ENCODE measurements at places on chromosomes 12 and 14.

DNA sequence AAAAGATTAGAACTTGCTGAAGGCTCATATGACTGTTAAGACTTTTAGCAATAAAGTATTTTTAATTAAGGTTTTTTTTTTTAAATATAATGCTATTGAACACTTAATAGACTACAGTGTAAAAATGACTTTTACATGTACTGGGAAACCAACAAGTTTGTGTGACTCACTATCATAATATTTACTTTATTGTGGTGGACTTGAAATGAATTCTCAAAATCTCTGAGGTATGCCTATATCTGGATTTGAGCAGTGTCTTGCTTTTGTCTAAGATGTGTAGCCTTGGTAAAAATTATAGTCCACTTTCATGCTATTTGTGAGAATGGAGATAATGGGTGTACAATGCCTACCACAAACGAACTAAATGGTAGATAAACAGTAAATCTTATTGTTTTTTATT, 33.9 kb upstream of the NAV3 start:
- no peak for DNase-seq

GRCh38 chr12:130916241-130916911, 37.3 kb upstream of the ADGRD1 start:
- peak; percentile 29 for DNase-seq

- no peak for DNase-seq
Measured at GRCh38 chr12:120787889-120788288, 62.3 kb downstream of the ACADS start.

- no peak for DNase-seq
Measured at GRCh38 chr14:77390188-77390587, 13.0 kb downstream of the SAMD15 start.

DNA sequence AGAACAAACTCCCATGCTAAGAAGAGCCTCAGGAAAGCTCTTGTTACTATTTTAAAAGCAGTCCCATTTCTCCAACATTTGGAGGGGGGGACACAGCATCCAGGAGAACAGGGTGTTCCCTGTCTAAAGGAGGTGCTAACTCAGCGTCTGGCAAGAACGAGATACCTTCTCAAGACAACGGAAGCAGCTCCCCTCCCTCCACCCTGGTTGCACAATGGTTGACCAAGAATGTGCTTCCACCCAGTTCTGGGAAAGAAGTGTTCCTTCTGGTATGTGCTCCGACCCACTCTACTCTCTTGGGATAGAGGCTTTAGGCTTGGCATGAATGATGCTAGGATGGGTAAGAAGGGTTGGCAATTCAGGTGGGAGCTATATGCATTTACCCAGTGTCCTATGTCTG, 1.5 kb upstream of the KRT6A start:
- DNase-seq = no peak

DNA sequence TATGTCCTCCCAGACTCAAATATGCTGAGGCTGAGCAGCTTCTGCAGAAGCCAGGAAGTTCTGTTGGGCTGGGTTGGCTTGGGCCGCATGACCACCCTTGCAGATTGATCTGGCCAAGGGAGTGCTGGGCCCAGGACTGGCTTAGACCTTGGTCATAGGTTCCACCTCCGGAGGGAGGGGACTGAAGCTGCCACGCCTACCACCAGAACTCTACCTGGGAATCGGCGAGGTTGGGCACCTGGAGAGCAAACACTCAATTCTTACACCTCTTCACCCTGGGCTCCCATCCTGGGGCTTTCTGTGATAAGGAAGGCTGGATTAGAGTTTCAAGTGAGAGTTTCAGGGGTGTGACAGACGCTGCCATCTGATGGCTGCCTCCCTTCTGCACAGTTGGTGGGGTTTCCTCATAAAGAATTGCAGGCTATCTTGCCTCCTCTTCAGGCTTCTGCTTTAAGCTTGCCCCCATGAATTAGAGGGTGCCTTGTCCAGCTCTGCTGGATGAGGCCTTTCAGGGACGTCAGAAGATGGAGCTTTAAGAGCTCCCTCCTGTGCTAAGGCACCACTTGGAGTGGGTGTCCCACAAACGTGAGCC, 5.8 kb downstream of the SLC24A4 start:
- no peak for DNase-seq

DNA sequence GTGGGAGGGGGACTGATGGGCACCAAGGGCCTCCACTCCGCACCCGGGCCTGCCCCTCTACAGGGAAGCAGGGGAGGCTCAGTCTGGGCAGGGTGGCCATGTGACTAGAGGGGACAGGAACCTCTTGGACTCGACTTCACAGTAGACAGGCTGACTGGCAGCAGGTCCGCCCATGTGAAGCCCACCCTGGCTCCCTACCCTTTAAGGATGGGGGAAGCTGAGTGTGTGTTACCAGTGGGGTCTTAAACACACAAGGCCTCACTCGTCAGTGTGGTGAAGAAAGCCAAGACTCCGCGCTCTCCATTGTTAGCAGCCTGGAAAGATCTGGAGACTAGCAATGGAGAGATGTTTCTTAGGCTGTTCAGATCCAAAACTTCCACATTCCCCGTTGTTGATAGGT, 52.4 kb downstream of the ANAPC7 start:
- no peak for DNase-seq

DNA sequence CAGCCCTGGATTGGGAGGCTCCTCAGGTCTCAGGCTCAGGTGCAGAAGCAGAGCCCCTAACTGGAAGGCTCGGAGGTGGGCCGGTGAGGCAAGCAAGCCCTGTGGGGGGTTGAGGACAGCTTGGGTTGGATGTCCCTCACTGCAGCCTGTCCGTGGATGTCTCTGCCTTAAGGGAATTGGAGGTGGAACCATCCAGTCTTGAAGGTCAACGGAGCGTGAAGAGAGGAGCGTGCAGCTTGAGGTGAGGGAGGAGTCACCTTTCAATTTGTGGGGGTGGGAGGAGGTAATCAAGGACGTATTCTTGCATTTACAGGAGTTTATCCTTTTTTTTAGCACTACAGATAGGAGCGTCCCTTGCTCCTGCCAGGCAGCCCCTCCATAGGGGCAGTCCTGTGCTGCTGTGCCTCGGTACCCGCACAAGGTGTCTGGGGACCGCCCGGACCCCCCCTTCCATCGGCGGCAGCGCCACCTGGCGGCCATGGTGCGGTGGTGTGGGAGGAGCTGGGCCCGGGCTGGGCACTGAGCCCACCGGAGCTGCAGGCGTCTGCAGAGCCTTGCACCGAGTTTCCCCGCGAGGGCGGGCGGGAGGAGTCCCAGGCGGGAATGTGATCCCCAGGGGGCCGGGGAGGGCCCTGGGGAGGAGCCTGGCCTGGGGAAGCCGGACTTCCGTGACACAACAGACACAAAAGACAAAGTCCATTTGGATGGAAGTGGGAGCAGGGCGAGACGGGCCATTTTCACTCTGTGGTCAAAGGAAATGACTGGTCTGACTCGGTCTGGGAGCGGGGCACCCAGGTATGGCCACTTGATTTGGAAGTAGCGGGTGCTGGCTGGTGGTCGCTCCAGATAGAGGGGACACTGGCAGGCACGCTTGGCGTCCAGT, 864 bp downstream of the DNAJC22 start:
- DNase-seq = peak; percentile 83

- DNase-seq = no peak
Measured at GRCh38 chr14:25909045-25909747, 688.6 kb downstream of the NOVA1 start.

DNA sequence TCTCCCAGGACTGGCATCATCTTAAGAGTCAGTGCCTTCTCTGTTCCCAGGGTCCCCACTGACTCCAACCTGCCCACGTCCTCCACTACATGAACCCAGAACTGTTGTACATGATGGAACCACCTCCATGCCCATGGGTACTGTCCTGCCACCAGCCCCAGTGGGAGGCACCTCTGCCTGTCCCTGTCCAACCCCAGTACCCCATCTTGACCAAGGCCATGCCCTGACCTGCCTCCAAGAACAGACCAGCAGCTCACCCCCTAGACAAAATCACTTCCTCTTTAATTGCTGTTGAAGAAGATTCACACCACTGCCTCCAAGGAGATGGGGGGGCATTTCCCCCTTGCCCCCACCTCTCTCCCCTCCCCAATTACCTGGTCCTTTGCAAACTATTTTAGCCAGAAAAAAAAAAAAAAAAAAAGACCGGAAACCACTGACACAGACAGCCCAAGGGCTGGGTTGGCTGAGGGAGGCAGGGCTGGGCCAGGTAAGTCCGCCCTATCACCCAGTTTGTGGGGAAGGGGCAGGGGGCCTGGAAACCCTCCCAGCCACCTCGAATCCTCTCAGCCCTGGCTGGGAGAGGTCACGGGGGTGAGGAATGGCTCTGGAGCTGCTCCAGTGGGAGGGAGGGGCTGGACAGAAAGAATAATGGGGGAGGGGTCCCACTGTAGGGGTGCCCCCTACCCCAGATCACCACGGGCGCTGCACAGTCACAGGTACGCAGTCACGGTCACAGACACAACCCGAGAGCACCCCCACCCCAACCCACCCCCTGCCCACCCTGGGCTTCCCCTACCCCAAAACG, 13.4 kb downstream of the AGAP2 start:
- DNase-seq = no peak

DNA sequence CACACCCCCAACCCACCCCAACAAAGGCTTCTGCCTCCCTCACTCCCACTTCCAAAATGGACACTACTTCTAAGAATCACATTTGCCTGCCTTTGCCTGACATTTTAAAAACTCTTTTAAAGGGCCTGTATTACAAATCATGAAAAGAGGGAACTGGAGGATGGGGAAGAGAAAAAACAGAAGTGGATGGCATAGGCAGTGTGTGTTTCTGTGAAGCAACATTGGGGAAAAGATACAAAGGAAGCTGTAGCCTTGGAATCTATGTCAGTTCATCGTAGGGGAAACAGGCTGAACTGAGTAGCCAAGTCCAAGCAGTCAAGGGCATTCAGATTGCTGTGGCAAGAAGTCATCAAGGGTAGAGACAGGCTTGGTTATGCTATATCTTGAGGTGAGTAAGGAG, 273.9 kb downstream of the BTG1 start:
- DNase-seq = no peak

GRCh38 chr14:55366271-55366670, 45.4 kb downstream of the ATG14 start:
- DNase-seq = no peak

DNA sequence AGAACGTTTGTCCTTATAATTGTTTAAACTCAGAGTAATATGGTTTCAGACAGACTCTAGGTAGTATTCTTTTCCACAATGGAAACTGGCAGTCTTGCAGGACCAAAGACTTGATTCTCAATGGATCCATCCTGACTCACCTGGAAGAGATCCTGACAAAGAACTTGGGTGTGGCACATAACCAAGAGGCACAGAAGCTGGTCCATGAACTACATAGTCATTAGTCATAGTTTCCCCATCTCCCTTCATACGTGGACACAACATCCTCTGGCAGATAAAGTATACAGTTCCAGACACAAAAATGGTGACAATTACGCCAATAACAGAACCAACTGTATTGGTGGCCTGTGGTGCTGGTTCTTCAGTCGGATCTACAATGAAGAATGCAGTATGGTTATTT, 55.8 kb downstream of the BCL2L14 start:
- no peak for DNase-seq

DNA sequence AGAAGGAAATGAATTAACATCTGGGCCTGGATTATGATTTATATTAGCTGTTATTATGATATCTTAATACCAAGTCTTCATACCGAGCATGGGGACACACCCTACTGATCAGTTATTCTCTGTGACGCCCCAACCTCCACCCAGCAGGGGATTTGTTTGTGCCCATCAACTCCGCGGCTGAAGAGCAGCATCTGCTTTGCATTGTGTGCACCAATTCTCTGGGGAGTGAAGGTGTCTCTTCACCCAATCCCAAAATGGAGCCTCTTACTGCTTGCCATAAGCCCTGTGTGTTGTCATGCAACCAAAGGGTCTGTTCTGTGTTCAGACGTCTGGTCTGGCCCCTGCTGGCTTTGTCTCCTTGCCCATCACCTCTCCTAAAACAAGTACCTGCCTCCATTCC, 25.4 kb downstream of the DHRS2 start:
- DNase-seq = no peak

GRCh38 chr12:62466018-62466593, 520 bp upstream of the MON2 start:
- peak; percentile 22 for DNase-seq

DNA sequence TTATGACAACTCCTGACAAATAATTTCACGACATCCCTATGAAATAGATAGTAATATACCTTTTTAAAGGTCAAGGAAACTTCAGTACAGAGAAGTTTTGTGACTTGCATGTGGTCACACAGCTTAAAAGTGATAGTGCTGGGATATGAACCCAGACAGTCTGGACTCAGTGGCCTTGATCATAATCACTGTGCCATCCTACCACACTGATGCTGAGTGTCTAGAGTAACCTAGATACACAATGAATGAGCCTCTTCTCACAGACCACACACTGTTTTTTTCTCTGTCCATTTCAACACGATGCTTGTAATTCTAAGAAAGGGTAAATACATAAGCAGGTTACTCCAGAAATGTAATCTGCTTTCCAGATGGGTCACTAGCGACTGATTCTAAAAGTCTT, 88.2 kb downstream of the SYNE2 start:
- no peak for DNase-seq

GRCh38 chr12:104964856-104965205, 6.7 kb upstream of the SLC41A2 start:
- no peak for DNase-seq

GRCh38 chr14:79699206-79699605, 512.1 kb downstream of the DIO2 start:
- no peak for DNase-seq

DNA sequence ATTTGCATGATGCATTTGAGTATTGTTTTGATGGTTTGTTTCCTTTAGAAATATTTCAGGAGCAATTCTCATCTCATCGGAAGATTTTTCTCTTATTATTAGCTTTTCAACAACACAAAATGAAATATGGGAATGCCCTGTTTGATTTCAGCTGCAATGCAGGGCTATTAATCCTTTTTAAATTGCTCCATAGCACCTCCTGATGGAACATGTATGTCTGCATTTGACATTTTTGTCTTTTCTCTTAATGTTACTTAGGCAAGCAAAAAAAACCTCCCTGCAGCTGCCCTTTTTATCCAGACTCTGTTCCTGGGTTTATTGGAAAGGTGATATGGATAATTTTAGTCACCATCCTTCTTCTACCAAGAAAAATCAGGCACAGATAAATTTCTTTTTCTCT, 895.8 kb downstream of the RPS29 start:
- no peak for DNase-seq

DNA sequence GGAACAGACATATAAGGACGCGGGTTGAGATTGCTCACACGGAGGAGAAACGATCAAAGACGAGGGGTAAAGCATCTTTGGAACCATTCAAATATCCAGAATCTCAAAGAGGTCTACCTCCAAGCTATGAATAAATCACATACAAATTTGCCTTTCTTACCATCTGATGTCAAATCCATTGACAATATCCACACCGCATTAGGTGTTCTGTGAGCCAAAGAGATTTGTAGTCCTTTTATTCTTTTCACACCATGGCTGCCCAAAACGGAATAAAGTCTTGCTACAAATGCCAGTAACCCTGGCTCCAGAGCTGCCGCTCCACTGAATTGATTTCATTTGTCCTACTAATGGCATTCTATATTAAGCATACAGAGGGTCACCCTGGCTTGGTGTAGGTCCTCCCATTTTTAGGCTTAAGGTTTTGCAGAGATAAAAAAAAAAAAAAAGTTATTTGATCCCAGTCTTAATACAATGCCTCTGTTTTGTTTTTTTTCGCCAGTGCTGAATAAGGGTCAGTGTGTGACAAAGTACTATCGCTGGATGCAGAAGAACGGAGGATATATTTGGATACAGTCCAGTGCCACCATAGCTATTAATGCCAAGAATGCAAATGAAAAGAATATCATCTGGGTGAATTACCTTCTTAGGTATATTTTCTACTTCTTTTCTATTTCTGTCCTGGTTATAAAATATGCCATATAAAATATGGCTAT, 157.3 kb downstream of the EGLN3 start:
- DNase-seq = no peak

Data from CD4-positive, alpha-beta T cell treated with Interferon alpha-2 for 1 hour (primary cell).